HuH-7 (cell line): ENCODE measurements at places on chromosomes 7 and 10.
A peak's percentile ranks its signal among the peaks of the same experiment; 100 is the strongest.

- DNase-seq, result peak; percentile 77
Measured at GRCh38 chr7:104883718-104884452, 130.1 kb upstream of the KMT2E start.

DNA sequence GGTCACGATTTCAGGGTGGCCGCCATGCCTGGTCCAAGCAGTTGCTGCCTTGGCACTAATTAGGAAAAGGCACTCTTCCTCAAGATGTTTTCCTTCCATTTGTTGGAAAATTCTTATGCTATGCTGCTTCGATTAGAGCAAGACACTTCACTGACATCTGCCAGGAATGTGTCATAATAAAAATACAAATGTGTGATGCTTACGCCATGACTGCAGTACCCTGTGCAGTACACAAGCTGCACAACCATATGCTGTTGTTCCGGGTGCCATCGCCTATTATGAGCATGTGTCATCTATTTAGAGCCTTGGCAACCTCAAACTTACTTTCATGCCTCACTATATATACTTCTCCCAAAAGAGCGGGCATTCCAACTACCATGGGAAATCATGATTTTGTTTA, 14.9 kb upstream of the MPP7 start:
- DNase-seq, result no peak

GRCh38 chr7:143327903-143328302, 12.0 kb downstream of the CLCN1 start:
- DNase-seq, result no peak

DNA sequence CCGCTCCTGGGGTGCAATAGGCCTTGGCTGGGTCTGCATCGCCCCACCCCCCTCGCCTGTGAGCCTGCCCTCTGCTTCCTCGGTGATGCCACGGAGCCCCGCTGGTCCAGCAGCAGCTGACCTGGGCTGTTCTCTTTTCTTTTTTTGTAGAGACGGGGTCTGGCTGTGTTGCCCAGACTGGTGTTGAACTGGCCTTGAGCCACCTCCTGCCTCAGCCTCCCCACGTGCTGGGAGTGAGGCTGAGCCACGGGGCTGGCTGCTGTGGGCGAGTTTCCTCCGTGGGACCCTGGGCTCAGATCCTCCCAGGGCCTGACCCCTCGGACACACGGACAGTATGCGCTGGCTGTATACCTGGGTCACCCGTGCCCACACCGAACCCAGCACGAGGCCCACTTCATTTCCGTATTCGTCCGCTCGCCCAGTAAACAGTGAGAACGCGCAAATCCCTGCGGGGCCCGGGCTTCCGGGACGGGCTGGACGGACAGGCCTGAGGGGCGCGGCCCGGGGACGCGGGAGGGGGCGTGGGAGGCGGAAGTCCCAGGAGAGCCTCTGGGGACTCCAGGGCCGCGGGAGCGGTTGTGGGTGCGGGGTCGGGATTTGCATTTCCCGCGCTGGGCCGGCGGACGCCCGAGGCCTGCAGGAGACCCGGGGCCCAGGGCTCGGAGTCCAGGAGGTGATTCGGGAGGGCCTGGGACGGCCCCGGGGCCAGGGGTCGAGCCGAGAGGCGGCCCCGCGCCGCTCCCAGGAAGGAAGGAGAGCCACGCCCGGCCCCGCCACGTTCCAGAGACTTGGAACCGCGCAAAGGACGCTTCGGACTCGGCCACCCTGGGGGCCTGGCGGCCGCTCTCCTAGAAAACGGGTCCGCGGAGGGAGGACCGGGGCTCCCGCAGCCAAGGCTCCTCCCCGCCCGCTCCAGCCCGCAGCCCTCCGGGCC, 57.7 kb upstream of the DNAJB6 start:
- peak; percentile 82 for DNase-seq

DNA sequence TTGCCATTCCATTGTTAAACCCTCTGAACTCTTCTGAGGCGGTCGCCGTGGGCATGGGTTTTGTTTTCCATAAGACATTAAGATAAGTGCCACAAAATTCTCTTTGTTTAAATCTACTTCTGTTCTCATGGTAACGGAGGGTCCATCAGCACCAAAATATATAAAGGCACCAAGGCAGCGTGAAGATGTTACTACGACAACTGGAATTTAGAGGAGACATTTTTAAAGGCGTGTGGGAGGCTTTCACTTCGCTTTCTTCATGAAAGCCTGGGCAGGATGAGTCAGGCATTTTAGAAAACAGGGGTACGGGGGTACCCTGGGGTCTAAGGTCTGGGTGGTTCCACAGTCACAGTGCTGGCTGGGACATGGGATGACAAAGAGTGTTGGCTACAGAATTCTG, 34.0 kb downstream of the SMKR1 start:
- no peak for DNase-seq

- DNase-seq, result no peak
Measured at GRCh38 chr10:72782649-72783330, 90.8 kb downstream of the MCU start.

DNA sequence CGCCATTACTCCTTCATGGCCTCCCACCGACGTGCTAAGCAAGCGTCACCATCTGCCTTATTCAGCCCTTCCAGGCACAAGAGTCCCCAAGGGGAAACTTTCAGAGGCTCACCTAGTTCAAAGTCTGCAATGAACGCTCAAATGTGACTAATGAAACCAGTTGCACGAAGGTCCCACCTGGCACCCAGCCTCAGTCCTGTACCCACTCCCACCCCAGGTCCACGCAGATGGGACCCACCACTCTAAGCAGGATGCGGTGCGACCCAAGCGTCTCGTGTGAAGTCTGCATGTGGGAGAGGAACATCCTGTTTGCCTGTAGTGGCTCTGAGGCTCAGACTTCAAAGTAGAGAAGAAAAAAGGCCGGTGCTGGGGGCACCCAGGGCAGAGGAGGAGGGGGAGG, 40.3 kb downstream of the RGS10 start:
- no peak for DNase-seq

GRCh38 chr10:8323428-8324054, 269.1 kb downstream of the GATA3 start:
- DNase-seq, result no peak

DNA sequence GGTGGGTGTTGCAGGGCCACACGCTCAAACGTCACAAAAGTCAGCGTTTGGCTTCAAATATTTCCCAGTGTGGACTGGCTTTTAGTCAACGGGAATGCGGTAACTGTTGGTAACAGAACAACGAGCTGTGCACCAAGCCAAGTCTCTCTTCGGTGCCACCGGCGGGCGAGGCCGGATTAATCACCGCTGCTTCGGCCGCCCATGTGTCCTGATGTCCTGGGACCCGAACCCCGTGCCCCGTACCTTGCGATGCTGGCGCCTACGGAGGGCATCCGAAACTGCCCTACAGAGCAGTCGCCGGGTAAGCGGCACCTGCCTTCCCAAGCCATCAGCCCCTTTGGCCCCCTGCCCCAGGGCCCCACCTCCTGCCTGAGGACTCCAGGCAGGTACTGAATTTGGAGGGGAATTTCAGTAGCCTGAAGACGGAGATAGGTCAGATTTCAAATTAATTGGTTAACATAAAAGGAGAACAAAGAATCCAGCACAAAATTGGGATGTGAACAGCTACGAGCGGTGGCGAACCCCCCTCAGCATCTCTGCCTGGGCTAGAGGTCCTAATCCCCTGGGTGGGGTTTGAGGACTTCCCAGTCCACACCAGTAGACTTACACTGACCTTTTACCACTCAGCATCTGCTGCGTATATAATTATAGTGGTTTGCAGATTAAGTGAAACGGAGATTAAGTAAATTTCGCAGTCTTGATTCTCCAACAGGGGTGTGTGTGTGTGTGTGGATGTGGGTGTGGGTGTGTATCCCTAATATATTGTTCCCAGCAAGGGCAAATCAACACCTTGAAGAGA, at the start of gene LRRC72:
LRRC72 (plus strand) TSS at position 84 of the 799 bp plus-strand sequence; CDS start at position 212, 128 bp downstream.
- no peak for DNase-seq

DNA sequence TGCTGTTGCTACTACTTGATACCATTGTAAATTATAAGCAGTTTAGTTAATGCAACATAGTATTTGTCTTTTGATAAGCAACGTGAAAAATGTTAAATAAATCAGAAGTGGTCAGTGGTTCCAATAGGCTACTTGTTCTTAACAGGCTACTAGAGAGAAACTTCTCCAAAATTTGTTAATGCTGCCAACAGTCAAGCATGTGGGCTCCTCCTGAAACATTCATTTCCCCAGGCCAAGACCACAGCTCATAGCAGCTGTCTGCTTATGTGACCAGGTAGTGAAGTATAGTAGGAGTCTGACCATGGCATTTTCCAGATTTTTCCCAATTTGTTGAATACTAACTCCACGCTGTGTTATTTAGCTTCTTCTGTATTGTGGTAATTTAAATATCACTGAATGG, 81.0 kb downstream of the CYP51A1 start:
- no peak for DNase-seq

GRCh38 chr7:78412216-78412858, 613.8 kb downstream of the PHTF2 start:
- DNase-seq, result no peak

DNA sequence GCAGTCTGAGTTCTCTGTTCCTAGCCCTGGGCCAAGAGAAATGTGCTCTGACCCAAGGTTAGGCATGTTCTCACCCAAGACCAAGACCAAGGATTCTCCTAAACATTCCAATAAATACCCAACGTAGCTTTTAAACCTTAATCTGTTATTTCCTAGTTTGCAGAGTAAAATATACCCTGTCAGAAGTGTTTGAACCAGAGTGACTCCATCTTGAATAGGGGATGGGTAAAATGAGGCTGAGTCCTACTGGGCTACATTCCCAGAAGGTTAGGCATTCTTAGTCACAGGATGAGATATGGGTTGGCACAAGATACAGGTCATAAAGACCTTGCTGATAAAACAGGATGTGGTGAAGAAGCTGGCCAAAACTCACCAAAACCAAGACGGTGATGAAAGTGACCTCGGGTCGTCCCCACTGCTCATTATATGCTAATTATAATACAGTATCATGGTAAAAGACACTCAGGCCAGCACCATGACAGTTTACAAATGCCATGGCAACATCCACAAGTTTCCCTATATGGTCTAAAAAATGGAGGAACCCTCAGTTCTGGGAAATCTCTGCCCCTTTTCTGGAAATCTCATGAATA, 27.7 kb downstream of the PLXNA4 start:
- DNase-seq, result no peak

GRCh38 chr7:27179503-27180430, 5.3 kb downstream of the HOXA11 start:
- DNase-seq, result peak; percentile 94

DNA sequence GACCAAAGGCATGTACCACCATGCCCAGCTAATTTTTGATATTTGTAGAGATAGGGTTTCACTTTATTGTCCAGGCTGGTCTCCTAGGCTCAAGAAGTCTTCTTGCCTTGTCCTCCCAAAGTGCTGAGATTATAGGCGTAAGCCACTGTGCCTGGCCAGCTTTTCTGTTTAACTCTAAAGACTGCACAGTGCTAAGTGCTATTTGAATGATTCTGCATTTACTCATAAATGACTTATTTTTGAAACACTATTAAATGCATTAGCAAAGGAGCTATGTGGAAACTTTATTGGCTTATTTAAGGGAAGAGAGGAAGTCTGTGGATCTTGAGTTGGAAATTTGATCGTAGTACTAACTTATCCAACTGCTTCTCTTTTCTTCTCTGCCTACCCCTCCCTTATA, 89.1 kb downstream of the NT5C2 start:
- no peak for DNase-seq

GRCh38 chr10:10716972-10717371, 300.7 kb upstream of the CELF2 start:
- DNase-seq, result no peak
